Epithelial cell of proximal tubule (primary cell): ENCODE measurements at places on chromosomes 11 and 22. TPM values are rescaled to one million over a fixed set of nuclear protein-coding genes. Genes with fewer than 3 reads are reported as not detected.

The NCF4 gene
- total RNA-seq, result not detected in 2 replicates

The LBHD1 gene
- total RNA-seq, result 2.2 and 3.0 TPM in 2 replicates

The ZNF215 gene
- 2.8 and 5.6 TPM in 2 replicates for total RNA-seq

The NNMT gene
- total RNA-seq, result 875 and 1,529 TPM in 2 replicates

The GLB1L3 gene
- 0.17 TPM in 1 of 2 replicates, not detected in the other for total RNA-seq

The MYRF gene
- total RNA-seq, result 7.6 and 25.0 TPM in 2 replicates

The MED15 gene
- total RNA-seq, result 51.9 and 57.7 TPM in 2 replicates
